ENCODE measurements at places on chromosomes 12 and 14.

DNA sequence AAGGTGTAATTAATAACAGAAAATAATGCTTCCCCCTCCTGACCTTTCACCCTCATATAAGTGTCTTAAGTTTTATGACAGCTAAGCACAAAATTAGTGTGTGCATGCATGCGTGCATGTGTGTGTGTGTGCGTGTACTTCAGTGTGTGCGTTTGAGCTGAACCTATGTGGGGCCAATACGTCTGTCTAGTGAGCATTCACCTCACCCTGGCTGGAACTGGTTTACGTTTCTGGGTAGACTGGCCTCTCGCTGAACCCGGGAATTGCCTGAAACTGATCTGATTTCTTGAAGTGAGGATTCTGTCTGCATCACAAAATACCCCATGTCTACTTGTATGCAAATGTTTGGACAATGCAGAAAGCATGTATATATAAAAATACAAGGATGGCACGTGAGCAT is 68.2 kb upstream of the TBX3 start:
- no peak for DNase-seq

DNA sequence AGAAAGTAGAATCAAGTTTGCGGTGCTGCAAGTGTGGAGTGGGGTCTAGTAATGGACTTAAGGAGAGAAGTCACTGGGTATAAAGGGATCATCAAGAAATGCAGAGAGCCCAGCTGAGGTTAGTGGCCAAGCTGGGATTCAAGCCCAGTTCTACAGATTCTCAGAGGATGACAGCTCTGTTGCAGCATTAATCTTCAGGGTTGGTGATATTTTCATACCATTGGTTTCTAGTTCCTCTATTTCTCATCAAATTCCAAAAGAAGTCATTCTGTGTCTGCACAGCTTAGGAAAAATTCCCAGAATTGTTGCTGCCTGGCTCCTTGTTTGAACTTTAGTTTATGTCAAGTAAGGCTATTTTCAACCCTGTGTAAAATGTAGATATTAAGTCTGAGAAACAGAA is 169.5 kb upstream of the NTF3 start:
- no peak for DNase-seq

DNA sequence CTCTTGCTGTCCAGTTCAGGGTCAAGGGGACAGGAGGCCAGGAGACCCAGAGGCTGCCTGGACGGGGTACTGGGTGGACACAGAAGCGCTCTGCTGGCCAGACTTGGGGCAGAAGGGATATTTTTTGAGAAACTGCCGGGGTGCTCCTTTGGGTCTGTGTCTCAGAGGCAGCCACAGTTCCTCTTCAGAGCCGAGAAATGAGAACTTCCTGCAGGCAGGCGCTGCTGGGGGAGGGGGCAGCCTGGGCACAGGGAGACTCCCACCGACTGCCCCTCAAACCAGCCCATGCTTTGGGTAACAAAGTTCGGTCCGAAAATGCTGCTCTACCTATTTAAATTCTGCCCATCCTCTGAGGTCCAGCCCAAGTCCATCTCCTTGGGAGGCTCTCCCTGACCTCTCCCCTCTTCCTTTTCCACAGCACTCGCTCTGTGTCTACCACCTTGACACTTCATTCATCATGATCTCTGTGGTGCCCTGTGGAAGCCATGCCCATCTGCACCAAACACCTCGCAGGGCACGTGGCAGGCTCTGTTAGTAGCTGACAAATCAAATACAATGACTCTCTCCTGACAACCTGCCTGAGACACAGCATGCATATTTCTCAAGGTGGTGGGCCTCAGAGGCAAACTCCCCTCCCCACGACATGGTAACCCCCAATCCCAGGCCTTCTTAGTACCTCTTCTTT is 16.4 kb downstream of the HDAC7 start:
- DNase-seq = no peak

DNA sequence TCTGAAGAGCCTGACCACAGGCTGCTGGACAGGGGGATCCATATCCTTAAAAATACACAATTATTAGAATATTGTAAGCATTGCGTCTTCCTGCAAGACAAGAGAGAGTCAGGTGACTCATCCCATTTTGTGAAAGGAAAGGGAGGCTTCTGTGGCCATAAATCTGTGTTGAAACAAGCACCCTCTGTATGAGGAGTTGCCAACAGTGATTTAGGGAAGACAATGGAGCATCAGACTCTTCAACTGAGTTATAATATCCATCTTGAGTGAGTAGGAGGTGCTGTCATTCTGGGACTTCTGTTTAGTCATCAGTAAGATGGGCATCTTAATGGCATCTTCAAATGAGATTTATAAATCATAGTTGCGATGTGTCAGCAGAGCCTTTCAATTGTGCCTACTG is 554.5 kb downstream of the AACS start:
- DNase-seq = no peak

- DNase-seq = no peak
Observed at GRCh38 chr12:12930633-12931219, 21.2 kb downstream of the GPRC5D start.

DNA sequence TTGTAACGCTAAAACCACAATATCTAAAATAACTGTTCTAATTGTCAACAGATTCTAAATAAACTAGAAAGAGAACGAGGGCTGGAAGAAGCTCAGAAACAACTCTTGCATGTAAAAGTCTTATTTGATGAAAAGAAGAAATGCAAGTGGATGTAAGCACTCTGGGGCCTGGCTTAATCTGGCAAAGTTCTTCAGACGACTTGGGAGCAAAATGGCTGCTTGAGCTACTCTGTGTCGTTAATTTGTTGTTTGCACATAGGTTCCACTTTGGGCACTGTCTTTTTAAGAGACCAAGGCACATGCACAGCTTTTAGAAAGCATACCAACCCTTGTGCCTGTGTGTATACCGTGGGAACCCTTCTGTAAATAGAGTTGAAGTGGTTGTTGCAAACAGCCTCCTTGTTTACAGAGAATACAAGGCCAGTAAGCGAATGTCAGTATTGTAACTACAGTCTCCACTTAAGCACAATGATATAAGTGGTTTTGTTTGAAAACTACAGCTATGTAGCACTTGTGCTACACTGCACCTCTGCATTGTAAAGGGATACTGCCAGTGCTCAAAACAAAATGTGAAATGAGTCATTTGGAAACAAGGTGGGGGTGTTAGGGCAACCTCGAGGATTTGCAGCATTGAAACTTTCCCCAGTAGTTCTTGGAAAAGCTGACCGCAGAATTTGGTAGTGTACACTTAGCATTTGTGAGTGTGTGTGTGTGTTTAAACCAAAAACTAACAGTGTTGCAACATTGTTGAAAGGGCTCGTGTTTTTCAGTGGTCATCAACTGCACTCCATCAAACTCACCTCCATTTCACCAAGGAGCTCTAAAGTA is 154.3 kb downstream of the CEP83 start:
- no peak for DNase-seq

All from transverse colon (tissue), 4 donors.